ENCODE measurements at places on chromosomes 1 and 21.

DNA sequence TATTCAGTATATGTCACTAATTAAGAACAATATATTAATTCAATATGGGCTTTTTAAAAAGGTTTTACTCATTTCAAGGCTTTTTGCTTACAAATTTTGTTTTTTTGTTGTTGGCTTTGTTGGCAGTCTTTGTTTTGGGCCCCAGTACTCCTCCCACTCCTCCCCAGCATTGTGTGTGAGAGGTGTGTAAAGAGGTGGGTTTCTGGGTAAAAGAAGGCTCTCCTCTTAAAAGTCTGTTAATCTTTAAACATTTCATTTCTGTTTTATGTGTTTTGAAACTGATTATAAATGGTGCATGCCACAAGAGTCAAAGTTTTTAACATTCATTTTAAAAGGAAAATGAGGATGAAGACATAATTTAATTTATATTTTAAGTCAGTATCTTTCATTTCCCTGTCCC lies 79.6 kb downstream of the SASS6 start:
- DNase-seq, result no peak

DNA sequence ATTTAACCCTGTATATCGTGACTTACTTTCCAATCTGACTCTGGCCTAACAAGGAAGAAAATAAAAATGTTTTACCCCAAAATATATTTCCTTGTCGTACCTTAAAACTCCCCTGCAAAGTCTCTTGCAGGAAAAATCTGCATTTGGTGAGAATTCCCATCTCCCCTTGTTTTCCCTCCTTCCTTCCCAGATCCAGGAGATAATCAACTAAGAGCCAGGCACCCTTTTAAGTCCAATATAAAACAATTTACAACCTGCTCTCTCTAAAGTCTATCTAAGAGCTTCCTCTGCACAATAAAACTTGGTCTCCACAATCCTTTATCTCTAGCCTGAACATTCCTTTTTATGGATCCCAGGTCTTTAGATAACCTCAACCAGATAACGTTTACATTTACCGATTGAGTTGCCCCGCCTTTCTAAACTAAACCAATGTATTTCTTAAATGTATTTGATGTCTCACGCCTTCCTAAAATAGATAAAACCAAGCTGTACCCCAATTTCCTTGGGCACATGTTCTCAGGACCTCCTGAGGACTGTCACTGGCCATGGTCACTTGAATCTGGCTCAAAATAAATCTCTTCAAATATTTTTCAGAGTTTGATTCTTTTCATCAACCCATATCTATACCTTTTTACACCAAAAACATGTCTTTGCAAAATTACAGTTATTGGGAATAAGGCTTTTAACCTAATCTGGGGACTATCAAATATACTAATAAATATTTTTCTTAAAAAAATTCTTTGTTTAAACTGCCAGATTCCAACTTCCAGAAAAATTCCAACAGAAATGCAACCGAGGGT lies 993 bp downstream of the DDX59 start:
- DNase-seq, result no peak

DNA sequence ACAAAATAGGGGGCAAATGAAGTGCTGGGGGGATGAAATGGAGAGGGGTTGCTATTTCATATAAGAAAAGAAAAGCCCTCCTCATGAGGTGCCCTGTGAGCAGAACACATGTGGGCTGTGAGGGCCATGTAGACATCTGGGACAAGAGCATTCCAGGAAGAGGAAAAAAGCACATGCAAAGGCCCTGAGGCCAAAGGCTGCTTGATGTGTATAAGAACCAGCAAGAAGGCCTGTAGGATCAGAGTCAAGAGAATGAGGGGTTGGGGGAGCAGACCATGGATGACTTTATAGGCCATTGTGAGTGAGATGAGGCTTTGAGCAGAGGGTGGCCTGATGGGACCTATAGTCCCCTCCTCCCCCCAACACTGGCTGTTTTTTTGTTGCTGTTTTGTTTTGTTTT lies 7.7 kb upstream of the RAB4A start:
- no peak for DNase-seq

GRCh38 chr1:162212713-162213112 lies 143.2 kb downstream of the NOS1AP start:
- DNase-seq, result no peak

DNA sequence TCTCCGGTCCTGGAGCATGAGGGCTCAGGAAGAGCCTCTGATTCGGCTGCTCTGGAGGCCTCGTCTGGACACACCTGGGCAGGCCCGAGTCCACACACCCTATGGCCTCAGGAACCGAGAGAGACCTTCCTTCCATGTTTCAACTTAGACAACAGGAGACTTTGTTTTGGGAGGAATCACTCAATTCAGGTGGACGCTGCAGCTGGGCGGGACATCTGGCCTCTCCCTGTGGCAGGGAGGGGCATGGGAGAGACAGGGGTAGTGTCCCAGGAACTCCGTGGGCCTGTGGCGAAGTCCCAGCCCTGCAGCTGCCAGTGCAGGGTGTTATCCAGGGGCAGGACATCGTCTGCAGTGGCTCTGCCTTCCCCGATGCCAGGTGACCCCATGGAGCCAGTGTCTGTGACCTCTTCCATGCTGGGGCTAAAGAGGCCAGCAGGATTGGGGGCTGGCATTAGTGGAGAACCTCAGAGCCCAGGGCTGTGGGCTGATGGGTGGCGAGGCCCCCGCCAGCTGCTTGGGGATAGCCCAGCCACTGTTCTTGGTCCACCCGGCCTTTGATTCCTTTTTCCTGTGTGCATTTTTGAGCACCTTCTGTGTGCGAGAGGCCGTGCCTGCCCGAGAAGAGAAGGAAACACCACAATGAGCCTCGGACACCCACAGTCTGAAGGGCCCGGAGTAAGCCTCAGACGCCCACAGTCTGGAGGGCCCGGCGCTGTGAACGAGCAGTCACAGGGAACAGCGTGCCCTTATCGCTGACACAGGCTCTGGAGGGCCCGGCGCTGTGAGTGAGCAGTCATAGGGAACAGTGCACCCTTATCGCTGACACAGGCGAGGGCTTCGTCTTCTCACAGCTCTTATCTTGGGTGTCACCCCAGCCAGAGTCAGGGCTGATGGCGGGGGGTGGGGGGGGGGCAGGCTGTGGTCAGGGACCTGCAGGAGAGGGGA lies 6.2 kb downstream of the COL18A1 start:
- no peak for DNase-seq

DNA sequence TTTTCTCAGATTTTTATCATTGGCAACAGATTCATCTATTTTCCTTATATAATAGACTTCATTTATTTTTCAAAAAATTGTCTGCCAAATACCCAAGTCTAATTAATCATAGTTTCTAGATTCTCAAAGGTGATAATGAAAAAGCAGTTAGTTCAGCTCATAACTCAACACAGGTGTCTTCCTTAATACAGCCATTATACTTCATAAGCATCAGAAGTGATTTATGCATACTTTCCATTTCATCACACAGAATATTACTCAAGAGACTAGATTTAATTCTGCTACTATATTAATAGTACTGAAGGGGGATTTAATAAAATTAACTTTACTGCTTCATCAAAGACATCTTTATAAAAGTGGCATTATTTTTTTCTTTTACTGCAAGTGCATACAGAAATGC lies 18.8 kb downstream of the SRSF11 start:
- no peak for DNase-seq

DNA sequence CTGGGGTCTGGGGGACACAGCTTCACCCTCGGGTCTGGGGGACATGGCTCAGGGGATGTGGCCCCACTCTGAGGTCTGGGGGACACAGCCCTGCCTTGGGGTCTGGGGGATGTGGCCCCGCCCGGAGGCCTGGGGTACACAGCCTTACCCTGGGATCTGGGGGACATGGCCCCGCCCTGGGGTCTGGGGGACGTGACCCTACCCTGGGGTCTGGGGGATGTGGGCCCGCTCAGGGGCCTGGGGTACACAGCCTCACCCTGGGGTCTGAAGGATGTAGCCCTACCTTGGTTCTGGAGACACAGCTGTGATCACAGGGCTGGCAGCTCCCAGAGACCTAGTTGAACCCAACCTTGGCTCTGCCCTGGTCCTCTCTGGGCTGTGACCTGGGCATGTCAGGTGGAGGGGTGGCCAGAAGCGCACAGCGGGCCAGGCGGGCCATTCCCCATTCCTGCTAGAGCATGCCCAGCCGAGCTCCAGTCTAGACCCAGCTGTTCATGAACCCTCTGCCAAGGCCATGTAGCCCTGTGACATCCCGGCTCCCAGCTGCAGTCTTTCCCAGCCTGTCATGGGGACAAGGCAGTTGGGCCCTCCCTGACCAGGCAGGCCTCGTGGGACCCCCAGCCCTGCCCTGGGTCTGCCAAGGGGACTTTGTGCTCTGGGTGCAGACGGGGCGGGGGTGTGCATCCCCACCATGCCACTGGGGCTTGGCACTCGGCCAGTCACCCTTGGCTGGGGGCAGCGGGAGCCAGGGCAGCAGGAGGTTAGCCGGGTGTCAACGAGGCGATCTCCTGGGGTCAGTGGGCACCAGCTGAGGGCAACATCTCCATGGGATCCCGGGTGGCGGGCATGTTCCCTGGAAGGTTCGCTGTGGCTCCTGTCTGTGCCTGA lies 43.9 kb downstream of the WNT9A start:
- peak; percentile 45 for DNase-seq

DNA sequence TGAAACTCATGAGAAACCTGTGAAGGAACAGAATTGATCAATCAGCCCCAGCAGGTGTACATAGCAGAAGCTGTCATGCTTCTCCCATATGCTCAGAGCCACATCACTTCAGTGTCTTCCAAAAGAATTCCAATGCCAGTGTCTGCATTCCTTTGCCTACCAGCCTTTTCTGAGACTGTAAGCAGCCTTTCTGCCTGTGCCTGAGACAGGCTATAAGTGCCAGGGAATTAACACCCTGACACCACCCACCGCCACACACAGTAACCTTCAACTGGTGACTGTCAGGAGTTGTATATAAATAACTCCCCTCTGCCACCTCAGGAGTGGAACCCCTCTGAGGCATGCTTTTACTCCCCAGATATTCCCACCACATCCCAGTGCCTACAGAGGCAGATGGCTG lies 38.1 kb upstream of the SLAMF9 start:
- DNase-seq, result no peak

- DNase-seq, result no peak
Measured at GRCh38 chr21:32468681-32469111, 56.2 kb downstream of the EVA1C start.

GRCh38 chr1:185068341-185068740 lies 23.0 kb downstream of the RNF2 start:
- DNase-seq, result no peak

- DNase-seq, result no peak
Measured at GRCh38 chr1:9892563-9893528, 17.2 kb downstream of the CTNNBIP1 start.

- no peak for DNase-seq
Measured at GRCh38 chr1:228838717-228839500, 103.6 kb downstream of the RHOU start.

DNA sequence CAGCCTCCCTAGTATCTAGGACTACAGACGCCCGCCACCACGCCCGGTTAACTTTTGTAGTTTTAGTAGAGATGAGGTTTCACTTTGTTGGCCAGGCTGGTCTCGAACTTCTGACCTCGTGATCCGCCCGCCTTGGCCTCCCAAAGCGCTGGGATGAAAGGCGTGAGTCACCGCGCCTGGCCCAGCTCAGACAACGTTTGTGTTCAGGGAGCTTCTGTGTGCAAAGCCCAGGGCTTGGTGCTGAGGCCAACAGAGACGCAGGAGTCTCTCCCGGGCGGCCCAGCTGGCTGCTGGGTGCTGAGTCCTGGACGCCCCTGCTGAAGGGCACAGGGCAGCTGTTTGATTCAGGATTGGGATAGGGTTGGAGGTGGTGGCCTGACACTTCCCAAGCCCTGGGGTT lies 3.0 kb downstream of the PRKCZ start:
- DNase-seq, result no peak

Measured in NCI-H1694 treated with DMSO at 0.1 percent for 48 hours (cell line).